ENCODE measurements at places on chromosomes 13 and 19.
A peak's percentile ranks its signal among the peaks of the same experiment; 100 is the strongest.

GRCh38 chr19:6035026-6035425, 57.1 kb upstream of the RANBP3 start:
- no peak for DNase-seq

- DNase-seq, result peak; percentile 78
Observed at GRCh38 chr13:32284927-32285632, 30.1 kb downstream of the ZAR1L start.

DNA sequence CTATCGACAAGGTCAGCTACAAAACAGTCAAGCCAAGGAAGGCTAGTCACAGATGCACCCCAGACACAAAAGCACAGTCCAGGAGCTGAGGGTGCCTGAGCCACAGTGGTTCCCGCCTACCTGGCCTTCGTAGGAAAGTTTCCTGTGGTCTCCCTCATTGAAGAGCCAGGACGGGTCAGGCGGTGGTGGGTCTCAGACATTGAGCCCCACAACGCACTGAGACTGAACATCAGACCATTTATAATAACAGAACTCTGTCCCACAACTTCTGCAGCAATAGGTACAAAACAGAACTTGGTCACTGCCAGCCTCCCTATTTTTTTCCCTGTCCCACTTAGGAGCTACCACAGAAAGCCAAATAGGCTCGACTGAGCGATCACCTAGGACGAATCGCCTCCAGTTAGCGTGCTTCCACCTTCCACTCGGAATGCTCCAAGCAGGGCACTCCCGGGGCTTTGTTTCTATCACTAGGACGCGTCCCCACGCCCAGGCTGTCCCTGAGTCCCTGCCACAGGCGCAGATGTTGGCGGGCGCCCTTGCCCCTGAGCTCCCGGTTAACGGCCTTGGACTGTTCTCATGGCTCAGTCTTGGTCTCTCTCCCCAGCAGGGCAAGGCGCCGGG, 640 bp upstream of the ZNF544 start:
- no peak for DNase-seq

GRCh38 chr13:91359111-91359510, 11.6 kb downstream of the MIR17HG start:
- DNase-seq, result no peak

GRCh38 chr13:45337395-45337794, 3.6 kb downstream of the TPT1 start:
- no peak for DNase-seq

DNA sequence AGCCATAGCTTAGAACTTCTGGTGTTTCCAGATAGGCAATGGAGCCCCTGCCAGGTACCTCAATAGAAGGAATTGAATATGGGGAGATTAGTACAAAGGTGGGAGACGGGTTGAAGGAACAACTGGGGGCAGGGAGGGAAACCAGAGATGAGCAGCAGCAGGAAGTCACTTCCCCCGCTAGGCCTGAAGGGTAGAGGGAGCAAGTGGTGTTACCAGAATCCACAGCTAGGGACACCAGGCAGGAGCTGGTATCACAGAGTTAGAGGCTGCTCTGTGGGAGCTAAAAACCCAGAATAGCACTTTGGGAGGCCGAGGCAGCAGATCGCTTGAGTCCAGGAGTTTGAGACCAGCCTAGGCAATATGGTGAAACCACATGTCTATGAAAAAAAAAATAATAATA, 15.3 kb upstream of the HNRNPUL1 start:
- no peak for DNase-seq

DNA sequence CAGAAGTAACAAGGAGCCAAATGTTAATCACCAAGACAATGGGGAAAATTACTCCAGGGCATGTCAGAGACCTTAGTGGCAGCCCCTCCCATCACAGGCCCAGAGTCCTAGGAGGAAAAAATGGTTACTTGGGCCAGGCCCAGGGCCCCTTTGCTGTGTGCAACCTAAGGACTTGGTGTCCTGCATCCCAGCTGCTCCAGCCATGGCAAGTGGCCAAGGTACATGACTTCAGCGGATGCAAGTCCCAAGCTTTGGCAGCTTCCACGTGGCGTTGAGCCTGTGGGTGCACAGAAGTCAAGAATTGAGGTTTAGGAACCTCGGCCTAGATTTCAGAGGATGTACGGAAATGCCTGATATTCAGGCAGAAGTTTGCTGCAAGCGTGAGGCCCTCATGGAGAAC, 46.7 kb downstream of the OR10H4 start:
- no peak for DNase-seq

GRCh38 chr13:24644036-24644435, 36.2 kb upstream of the ATP12A start:
- peak; percentile 77 for DNase-seq

GRCh38 chr19:11949201-11949600, 15.6 kb upstream of the ZNF763 start:
- DNase-seq, result no peak

DNA sequence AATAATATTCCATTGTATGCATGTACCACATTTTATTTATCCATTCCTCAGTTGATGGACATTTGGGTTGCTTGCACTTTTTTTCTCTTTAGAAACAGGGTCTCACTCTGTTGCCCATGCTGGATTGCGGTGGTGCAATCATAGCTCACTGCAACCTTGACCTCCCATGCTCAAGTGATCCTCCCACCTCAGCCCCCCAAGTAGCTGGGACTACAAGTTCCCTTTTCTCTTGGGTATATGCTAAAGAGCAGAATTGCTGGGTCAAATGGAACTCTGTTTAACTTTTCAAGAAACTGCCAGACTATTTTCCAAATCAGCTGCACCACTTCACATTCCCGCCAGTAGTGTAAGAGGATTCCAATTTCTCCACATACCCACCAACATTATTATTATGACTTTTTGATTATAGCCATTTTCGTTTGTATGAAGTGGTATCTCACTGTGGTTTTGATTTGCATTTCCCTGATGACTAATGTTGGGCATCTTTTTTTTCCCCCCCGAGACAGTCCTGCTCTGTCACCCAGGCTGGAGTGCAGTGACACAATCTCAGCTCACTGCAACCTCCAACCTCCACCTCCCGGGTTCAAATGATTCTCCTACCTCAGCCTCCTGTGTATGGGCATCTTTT, 7.6 kb upstream of the IPO5 start:
- DNase-seq, result no peak

GRCh38 chr13:110628952-110629701, 13.8 kb downstream of the NAXD start:
- no peak for DNase-seq

DNA sequence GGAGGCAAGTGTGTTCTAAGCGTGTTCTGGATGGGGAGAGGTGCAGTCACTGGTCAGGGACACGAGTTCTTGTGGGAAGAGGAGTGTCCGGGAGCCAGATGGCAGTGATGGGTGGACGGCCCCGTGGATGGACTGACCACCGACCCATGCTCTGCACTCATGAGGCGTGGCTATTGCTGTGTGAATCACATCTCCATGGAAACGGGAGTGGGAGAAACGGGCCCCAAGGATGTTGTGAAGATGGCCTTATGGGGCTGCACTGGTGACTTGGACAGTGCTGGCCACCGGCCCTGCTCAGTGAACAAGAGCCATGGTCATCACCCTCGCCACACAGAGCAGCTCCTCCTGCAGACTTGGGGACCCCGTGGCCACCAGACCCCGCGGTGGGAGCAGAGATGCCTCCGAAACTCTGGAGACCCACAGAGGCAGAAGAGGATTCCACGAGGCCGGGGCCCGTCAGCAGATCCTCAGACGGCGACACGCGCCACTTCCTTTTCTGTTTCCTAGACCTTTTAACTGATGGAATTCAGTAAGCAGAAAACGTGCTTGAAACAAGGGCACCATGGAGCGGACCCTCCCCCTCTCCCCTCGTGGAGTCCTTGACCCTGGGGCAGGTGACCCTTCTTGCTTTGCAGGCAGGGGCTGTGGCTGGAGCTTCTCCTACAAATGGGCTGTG, 47.5 kb downstream of the GAS6 start:
- no peak for DNase-seq

Data from adipocyte (in vitro differentiated cells).